ENCODE measurements at places on chromosomes 11 and 22. TPM values are rescaled to one million over a fixed set of nuclear protein-coding genes. Genes with fewer than 3 reads are reported as not detected.

The ESAM gene
- 66.2 TPM for polyA plus RNA-seq

The SEC14L2 gene
- polyA plus RNA-seq: 11.0 TPM

The CDC45 gene
- 0.34 TPM for polyA plus RNA-seq

DNA sequence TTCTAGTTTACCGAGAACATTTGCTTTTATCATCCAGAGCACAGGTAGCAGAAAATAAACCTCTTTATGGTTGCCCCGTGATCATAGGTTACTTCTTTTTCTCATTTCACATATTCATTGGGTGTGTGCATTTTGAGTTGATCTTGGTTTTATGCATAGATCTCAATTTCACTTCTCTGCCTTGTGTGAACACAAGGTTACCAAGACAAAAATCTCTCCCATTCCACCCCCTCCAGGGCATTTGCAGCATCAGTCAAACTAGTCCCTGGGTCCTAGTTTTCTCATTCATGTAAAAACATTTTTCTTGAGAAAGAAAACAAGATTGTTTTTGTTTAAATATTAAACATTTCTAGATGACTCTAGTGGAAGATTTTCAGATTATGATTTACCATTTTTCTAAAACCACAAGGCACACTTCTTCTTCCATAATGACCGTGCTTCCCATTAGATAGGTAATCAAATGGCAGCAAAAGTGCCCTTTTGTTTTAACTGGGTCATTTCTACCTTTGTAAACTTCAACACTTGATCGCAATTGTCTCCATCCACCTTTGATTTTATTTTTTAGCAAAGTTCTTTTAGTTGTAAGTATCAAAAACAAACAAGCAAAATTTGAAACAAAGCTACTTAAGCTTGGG, 526.6 kb upstream of the CADM1 start:
- DNase-seq: no peak

GRCh38 chr11:9566561-9567063, 6.9 kb upstream of the WEE1 start:
- no peak for DNase-seq

Data from urinary bladder (tissue), 4 donors.